Mammary epithelial cell (primary cell): ENCODE measurements at places on chromosomes 3 and 15. TPM values are rescaled to one million over a fixed set of nuclear protein-coding genes. Genes with fewer than 3 reads are reported as not detected.
A peak's percentile ranks its signal among the peaks of the same experiment; 100 is the strongest.

Gene NEK4
- 13.0 TPM for polyA plus RNA-seq

Gene ZNF80
- not detected for polyA plus RNA-seq

Gene PIF1
- polyA plus RNA-seq = 10.7 TPM

Gene TEX264
- 69.5 TPM for polyA plus RNA-seq

Gene KLHL25
- polyA plus RNA-seq = 4.6 TPM

DNA sequence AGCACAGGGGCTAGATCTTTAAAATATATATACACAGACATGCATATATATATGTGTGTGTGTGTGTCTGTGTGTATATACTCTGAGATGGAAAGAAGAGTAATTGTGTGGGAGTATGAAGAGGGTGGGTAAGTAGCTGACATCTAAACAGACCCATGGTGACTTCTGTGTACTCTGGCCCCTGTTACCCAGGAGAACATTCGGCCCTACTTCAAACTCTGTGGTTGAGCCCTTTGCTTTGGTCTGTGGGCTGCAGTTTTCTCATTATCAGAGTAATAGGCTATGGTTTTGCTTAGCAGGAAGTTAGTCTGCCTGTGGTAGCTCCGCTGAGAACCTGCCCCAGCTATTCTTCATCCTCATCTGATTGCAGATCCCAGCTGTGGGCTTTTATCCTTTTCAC is 141.4 kb downstream of the RBPMS2 start:
- no peak for DNase-seq

- DNase-seq = no peak
Measured at GRCh38 chr3:184713521-184713920, 1.7 kb upstream of the MAGEF1 start.

GRCh38 chr15:81751816-81752545 is 293.8 kb downstream of the MEX3B start:
- no peak for DNase-seq

DNA sequence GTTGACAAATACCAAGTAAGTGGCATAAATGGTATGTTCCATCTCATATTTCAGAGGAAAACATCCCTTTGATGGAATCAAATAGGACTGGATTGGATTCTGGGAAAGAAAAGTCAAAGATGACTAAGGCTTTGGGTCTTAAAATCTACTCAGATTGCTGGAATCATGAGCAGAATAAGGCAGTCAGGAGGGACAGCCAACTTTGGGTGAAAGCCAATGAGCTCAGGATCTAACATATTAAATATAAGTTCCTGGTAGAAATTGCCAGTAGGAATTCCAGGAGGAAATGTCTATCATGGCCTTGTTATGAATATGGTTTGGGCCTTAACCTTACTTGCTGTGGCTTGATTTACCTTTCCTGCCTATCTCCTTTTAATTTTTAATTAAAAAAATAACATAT is 55.3 kb downstream of the ISL2 start:
- no peak for DNase-seq

DNA sequence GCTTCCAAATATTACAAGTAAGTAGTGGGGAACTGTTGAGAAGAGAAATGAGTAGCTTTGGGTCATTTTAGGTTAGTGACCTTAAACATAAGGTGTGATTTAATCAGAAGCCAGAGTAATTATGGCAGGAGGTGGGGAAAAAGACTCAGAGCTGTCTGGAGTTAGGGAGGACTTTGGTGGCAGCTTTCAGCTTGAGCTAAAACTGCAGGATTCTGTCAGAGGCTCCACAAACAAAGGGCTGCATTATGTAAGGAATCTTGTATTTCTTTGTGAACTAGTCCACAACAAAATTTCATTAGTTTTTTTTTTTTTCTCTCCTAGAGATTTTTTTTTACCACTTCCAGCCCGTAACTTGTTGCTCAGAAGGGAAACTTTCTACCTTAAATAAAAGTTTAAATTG is 345.3 kb downstream of the TIGIT start:
- DNase-seq = no peak

DNA sequence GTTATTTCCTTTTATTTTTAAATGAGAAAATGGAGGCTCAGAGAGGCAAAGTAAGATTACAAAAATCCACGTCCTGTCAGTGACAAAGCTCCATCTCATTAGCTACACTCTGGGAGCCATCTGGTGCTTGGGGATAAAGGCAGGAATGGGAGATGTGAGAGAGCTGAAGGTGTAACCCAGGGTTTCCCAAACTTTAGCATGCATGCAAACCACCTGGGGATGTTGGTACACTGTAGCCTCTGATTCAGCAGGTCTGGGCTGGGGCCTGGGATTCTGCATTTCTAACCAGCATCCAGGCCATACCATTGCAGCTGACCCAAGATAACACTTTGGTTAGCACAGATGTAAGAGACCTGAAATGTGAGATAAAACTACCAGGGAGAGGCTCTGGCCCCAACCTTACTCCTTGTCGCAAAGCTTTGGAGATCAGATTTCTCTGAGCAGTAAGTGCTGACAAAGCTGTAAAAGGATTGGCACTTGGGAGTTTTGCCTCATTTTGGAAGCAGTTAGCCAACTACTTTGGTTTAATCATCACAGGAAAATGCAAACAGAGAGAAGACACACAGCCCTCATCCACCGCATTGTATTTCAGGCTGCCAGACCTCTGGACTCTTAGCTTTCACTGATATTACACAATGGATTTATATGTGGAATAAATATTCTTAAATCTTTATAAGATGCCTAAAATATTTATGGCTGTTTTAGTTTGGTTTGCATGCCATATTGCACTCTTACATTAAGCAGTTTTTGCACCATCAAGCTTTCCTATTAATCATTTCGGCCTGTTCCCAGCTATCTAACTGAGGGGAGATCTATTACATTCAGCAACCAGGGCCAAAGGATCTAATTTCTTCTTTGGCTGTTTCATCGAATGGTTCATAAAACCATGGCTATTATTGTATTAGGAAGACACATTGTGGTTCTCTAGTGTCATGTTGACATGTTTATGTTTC is 263.0 kb downstream of the EBLN2 start:
- DNase-seq = no peak

- DNase-seq = no peak
Measured at GRCh38 chr15:86903642-86904421, 824.2 kb downstream of the AGBL1 start.

GRCh38 chr3:188937389-188937788 is 234.4 kb upstream of the TPRG1 start:
- no peak for DNase-seq

DNA sequence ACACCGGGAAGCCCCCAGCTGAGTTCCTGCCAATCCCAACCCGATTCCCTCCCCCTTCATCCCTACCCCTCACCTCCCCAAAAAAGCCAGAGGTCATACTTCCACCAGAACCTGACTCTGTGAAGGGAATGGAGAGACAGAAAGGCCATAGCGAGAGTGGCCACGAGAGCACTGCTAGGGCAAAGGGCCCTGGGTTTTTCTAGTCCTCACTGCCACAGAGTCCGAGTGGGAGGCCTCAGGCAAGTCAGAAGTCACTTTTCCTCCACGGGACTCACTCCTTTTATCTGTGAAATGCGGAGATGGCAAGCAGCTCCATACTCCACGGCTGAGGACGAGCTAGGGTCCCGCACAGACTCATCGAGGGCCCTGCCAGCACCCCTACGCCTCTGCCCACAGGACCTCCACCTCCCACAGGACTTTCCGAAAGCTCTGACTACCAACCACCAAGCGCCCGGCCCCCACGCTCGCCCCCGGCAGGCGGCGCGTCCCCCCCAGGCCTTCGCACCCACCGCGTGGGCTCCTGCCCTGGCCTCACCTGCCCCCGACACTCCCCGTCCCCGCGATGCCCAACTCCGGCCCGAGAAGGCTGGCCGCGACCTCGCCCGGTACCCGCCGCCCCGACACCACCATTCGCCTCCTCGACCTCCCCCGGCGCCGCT is 792 bp downstream of the ATP13A3 start:
- no peak for DNase-seq

DNA sequence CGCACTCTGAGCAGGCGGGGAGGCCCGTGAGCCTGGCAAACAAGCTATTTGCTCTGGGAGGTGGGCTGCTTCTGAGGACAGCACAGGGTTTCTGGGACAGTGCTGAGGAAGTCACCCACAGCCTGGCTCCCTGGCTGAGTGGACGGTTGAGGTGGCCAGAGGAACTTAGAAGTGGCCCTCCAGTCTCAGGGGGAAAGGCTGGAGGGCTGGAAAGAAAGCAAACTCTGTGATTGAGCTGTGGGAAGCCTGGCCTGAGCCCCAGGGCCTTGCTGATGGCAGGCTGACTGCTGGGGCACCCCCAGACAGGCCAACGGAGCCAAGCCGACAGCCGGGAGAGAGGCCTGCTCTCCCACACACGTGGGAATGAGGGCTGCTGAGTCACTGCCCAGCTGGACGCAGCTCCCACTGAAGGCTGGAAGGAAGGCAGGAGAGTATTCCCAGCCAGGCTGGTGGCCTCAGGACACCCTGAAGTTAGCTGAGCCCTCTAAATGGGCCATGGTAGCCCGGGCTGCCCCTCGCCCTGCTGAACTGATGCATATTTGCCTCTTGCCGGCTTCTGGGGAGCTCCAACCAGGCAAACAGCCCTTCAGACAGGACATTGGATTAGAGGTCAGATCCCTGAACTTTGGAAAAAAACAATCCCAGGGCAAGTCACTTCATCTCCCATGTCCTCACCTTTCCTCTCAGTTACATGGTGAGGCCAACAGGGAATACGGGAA is 98.0 kb upstream of the TLE3 start:
- DNase-seq = peak; percentile 87

DNA sequence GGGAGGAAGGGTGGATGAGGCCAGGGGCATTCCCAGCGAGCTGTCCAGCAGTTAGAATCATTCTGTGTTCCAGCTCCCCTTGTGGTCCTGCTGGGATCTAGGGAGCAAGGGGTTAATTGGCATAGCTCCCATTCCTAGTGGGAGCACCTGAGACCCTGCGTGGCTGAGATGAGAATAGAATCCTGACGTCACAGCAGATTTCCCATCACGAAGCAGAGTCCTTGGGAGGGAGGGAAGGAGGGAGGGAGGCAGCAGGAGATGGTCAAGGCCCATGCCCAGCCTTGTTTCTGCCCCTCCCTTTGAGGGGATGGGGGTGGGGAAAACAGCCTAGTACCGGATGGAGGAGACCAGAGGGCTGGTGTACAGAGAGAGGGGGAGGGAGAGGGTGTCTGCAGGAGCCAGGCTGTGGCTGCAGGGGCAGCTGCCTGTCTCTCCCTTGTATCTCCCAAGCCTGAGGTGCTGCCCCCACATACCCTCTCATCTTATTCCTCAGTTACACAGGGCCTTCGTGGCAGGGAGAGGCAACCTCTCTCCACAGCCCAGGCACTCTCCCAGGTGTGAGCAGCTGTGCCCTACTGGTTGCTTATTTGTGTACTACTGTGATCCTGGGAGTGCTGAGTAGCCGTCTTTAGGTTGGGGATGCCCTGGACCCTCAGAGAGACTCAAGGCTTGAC is 5.4 kb downstream of the TYRO3 start:
- DNase-seq = no peak

GRCh38 chr15:73685981-73686380 is 1.8 kb downstream of the CD276 start:
- DNase-seq = no peak
